Right cardiac atrium (tissue), 5 donors: ENCODE measurements at places on chromosomes 2 and 18. TPM values are rescaled to one million over a fixed set of nuclear protein-coding genes. Genes with fewer than 3 reads are reported as not detected.

NTSR2 gene
- 0.16 TPM for polyA plus RNA-seq

RAD51AP2 gene
- polyA plus RNA-seq, result 0.14 TPM

SLC14A1 gene
- 11.5 TPM for polyA plus RNA-seq

GREB1 gene
- 4.6 TPM for polyA plus RNA-seq

TUBA3E gene
- 28.8 TPM for polyA plus RNA-seq

CYP27A1 gene
- polyA plus RNA-seq, result 14.0 TPM

AMER3 gene
- polyA plus RNA-seq, result 0.02 TPM

IL1A gene
- not detected for polyA plus RNA-seq

COBLL1 gene
- polyA plus RNA-seq, result 3.2 TPM
